Hair follicular keratinocyte (primary cell): ENCODE measurements at places on chromosomes 5 and 9. TPM values are rescaled to one million over a fixed set of nuclear protein-coding genes. Genes with fewer than 3 reads are reported as not detected.

The ADAMTS2 gene
- total RNA-seq = 0.23 and 0.68 TPM in 2 replicates

The PCDHB2 gene
- total RNA-seq = 0.08 and 0.62 TPM in 2 replicates

The PCDHB11 gene
- total RNA-seq = not detected in 2 replicates

The ORM1 gene
- not detected in 2 replicates for total RNA-seq

The ITGA1 gene
- 7.7 and 10.1 TPM in 2 replicates for total RNA-seq

The EIF4E1B gene
- not detected in 2 replicates for total RNA-seq
